ENCODE measurements at places on chromosomes 1 and 21.

DNA sequence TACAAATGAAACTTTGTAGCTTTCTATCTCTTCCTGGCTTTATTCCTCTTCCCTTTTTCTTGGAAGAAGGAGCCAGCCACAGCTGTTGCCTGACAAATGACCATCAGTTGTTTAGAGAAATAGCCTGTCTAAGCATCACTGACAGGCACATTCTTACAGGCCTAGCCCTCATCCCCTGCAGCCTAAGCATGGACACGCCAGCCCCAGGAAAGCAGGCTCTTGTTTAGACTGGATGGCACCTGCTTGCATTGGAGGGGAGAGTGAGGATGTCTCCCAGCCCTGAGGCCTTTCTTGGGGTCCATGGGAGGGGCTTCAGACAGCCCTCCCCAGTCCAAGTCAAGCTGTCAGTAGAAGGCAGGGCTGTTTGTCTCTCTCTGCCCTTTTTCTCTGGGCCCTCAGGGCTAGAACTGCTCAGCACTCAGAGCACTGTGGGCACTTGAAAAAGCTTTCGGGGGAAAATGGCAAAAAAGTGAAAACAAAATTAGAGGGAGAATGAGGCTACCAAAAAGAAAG lies 282.5 kb upstream of the PLXNA2 start:
- DNase-seq = no peak

DNA sequence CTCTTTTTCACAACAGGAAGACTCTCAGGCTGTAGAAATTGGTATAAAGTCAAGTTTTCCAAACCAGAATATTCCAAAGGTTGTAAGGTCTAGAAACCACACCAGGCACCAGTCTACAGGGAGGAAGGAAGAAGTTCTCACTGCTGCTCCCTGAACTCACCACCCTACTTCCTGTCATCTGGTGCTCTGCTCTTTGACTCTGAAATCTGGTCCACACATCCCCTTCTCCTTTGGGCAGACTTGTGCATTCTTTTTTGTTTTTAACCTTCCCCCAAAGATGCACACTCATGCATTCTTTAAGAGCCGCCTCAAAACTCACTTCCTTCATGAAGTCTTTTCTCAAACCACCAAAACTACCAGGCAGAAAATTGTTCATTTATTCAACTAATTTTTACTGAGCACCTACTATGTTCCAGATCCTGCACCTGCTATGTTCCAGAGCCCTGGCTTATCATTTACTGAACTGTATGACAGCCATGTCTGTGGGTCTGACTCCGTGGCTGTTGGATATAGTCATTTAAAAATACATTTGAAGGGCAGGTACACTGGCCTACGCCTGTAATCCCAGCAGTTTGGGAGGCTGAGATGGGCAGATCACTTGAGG lies 30.1 kb upstream of the EPS15 start:
- no peak for DNase-seq

- DNase-seq = no peak
Measured at GRCh38 chr21:41361053-41361785, 608 bp upstream of the MX2 start.

DNA sequence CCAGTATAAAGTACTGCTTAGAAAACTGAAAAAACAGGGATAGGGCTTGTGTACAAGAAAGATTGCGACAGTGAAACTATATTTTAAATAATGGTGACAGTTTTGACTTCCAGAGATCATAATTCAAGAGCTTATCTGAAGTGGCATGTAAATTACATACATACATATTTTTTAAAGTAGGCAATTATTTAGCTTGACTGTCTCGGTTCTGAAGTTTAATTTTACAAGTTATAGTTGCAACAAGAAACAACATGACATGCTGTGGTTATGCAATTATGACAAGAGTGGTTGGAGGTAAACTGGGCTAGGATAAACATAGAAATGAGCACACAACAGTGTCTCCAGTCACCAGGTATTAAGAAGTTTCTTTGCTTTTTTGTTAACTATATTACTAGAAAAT lies 4.1 kb downstream of the C1orf21 start:
- no peak for DNase-seq

DNA sequence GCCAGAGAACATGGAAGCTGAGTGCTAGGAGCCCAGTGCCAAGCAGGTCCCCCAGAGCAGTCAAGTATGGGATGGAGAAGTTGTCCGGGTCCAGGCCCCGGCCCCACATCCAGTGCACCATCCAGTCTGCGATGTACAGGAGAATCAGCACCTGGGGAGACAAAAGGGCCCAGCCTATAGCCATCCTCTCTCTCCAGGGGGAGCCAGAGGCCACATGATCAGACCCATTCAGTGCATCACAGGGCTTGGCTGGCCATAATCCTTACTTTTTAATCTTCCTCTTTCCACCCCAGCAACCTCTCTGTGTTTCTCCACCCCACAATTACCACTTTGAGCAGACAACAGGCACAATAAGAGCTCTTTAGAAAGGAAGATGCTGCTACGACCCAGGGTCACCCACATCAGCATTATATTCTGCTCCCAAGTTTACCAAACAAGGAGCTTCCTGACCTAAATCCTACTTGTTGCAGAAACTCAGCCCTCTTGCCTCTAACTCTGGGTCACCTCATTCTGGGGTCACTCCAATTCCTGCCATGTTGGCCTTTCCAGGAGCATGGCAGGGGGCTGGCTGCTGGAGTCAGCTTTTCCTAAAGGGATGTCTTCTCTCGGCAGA lies 16.4 kb upstream of the RAB29 start:
- no peak for DNase-seq

Data from stimulated activated CD8-positive, alpha-beta memory T cell treated with anti-CD3 and anti-CD28 coated beads, Interleukin-7, amount 100 ng/mL, for 1 hour (primary cell).